ENCODE measurements at places on chromosomes 7 and 10.
A peak's percentile ranks its signal among the peaks of the same experiment; 100 is the strongest.

DNA sequence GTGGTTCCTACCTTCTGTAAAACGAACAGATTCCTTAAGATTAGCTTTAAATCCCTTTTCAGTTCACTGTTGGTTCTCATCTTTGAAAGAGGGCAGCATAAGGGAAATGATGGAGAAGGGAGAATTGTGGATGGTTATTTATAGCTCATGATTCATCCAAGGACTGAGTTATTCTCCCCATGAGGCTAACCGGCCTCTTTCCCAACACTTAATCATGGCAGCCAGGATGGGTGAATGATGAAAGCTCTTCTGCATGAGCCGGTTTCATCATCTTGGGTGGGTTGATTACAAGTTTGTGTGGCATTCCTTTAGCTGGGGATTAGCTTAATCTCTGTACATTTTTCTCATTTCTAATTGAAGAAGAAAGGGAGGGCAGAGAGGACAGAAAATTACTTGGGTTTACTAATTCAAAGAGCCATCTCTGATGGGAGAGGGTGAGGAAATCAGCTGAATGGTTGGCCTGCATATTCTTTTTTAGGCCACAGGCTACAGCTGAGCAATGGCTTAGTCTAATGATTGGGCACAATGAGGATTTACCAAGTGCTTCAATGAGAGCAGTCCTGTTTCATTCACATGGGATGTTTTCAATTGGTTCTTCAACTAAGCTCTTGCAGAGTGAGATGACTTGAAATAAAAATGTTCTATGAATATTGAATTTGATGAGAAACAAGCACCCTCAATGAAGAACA, 250.0 kb downstream of the BMPER start:
- DNase-seq = peak; percentile 27

- no peak for DNase-seq
Measured at GRCh38 chr10:123797813-123798212, 93.8 kb downstream of the CPXM2 start.

DNA sequence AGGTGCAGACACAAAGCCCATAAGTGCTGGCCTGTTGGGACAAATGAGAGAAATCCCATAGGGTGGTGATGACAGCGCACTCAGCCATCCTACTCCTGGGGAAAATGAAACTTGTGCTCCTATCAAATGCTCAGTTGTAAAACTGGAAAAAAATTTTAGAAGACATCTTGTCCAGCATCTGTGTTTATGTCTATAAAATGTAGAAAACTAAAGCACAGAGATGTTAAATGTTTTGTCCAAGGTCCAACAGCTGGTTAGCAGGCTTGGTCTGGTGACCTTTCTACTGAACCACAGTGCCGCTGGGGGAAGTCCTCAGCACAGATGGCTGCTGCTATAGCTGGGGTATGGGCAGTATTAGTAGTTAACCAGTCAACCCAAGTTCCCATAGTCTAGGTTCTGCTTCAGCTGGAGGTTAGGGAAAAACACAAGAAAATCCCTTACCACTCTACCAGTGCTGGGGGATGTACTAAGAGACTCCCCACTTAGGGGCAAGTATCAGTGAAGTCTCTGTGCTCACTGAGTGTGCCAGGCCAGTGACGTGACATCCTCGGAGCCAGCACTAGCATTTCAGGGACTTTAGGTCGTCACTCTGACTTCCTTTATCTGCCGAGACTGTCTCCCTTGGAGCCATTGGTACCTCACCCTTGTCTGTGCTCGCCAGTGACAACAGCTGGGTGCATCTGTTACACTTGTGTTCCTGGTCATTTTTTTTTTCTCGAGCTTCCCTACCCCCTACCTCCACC, 1.9 kb downstream of the TSPAN33 start:
- DNase-seq = no peak

DNA sequence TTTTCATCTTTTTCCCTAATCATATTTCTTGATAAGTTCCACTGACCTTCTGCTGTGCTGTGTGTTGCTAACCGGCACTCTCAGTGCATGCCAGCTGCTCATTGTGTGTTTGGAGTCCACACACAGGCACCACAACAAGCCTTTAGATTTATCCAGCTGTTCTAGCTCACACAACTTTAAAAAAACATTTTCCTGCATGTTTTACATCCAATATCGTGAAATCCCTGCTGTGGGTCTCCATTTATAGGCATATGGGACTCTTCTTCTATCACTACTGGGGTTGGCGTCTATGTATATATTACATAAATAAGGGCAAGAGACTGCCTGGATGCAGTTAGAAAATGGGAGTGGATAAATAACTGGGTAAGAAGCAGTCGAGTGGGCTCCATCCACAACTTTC, 183.6 kb upstream of the ADARB2 start:
- no peak for DNase-seq

DNA sequence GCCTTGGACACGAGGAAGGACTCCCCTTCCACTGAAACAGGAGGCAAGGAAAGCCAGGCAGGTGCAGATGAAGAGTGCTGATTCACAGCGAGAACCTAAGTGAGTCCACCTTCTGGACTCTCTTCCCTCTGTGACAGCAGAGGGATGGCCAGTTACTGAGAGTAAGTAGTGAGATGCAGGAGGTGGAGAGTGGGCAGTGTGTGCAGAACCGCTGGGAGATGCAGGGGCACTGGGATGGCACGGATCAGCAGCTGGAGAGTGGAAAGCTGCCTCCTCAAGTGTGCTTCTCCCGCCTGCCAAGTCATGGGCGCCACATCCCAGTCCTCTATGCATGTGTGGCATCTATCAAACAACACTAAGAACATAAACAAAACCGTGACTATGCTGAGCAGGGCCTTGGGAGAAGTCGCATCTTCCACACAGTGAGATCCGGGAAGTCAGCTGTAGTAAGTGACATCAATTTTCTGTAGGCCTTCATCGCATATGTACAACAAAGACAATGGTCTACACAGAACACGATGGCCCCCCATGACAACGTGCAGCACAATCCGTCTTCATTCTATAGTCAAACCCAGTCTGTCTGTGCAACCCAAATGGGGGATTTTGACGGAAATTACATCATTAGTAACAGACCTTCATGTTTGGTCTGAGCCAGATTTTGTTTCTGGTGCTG, 217.4 kb upstream of the KLF14 start:
- DNase-seq = no peak

- DNase-seq = no peak
Measured at GRCh38 chr7:102456327-102456726, 8.3 kb downstream of the ALKBH4 start.

- DNase-seq = no peak
Measured at GRCh38 chr7:74280985-74281384, 8.2 kb upstream of the CLIP2 start.

DNA sequence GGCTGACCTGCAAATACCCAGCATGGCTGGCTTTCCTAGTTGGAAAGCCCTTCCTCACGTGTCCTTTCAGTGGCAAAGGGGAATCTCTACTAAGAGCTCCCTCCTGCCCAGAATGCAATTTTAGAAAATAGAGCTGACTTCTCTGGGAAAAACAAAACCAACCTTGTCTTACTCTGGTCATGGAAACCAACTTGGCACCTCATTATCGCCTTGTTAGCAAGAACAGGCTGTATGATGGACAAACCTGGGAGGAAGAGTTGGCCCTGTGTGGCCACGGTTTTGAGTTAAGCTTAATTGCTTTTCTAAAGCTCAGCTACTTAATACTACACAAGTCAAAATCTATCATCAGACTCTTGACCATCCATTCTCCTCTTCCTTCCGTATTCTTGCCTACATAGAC, 94.1 kb upstream of the PDCD4 start:
- no peak for DNase-seq

GRCh38 chr10:88538048-88538447, 45.1 kb downstream of the RNLS start:
- no peak for DNase-seq

- DNase-seq = peak; percentile 19
Measured at GRCh38 chr10:121754666-121755065, 156.4 kb upstream of the FGFR2 start.

DNA sequence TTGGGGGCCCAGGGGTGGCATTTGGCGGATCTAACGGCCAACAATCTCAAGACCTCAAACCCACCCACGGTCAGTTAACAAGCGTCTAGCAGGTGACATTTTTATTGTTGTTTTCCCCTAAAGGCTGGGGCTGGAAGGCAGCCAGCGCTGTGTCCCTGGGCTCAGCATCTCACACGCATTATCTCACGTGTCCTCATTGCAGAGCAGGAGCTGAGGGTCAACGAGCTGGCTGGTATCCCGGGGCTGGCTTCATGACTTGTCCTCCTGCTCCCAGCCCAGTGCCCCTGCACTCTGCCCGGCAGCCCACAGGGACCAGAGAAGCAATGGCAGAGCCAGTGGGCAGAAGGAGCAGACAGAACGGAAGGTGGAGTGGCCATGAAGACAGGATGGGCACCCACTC, 54.4 kb upstream of the TMEM273 start:
- DNase-seq = no peak

GRCh38 chr7:105532709-105533460, 884 bp downstream of the RINT1 start:
- no peak for DNase-seq

DNA sequence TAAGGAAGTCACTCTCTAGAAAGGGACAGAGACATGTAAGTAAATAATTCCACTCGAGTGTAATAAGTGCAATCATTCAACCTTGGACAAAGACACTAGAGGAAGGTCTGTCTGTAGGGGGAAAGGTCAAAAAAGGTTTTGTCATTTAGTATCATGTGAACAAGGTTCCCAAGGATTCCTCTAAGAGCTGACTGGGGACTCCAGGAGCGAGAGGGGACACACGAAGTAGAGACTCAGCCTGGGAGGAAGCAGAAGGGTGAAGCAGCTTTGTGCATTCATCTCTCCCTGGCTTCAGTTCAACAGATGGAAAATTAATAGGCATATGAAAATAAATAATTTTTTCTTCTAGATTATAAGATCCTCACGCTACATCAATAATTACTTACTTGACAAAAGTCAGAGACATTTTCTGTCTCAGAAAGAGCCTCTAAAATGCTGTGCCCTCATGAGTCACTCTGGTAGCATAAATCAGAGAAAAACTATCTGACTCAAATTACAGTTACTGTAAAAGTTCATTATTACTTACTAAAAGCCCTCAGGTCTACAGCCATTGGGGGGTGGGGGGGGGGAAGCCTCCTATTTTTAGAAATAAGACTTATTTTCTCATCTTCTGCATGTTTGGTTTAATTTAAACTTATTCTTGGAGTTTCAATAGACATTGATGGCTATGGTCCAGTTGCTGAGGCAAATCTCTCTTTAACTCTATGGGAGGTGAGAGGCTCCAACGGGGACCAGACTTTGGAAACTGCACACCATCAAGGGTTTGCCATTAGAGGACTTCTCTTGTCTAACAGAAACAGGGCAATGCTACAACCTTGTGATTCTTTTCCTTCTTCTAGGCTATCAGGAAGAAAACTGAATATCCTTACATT, 275.1 kb upstream of the KLF14 start:
- DNase-seq = no peak

GRCh38 chr7:12139416-12139815, 71.7 kb upstream of the TMEM106B start:
- no peak for DNase-seq

DNA sequence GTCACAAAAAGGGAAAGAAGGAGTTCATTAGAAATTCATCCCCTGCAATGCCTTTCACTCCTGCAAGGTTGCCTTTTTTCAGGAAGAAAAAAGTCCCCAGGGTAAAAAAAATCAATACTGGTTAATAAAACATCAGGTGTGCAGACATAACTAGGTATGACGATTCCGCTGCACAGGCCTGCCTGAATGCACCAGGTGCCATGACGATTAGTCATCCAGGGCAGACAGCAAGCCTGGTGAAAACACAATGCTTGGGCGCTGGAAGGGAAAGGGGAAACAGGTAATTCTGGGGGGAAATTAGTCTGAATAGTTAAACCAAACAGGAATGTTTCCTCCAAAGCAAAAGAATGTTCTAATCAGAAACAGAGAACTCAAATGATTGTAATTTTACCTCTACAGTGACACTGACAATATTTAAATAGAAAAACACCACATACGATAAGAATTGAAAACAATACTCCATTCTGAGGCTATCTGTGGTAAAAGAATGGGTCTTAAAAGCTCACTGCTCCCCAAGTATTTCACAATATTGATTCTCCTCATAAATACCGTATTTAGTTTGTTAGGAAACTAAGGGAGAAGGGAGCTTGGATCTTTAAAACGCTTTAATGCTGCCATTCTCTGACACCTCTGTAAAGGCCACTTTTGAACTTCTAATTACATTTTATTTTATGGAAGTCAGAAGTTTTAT, 45.2 kb downstream of the VPS41 start:
- DNase-seq = peak; percentile 87

- no peak for DNase-seq
Measured at GRCh38 chr7:44107961-44108767, 4.0 kb downstream of the AEBP1 start.

DNA sequence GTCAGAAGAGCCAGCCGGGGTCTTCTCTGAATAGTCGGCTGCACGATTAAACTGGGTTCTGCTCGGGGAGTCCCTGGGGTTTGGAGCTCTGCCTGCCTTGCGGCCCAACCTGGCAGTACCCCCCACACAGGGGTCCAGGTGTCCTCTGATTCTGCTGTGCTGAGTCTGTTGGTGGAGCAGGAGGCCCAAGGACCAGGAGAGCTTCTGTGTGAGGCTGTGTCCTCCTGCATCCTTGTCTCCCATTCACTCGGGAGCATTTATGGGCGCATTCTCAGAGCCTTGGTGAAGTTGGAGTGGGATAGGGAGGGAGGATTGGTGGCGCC, 14.2 kb downstream of the INPP5A start:
- DNase-seq = no peak

- DNase-seq = no peak
Measured at GRCh38 chr10:51014680-51015389, 59.5 kb upstream of the PRKG1 start.

DNA sequence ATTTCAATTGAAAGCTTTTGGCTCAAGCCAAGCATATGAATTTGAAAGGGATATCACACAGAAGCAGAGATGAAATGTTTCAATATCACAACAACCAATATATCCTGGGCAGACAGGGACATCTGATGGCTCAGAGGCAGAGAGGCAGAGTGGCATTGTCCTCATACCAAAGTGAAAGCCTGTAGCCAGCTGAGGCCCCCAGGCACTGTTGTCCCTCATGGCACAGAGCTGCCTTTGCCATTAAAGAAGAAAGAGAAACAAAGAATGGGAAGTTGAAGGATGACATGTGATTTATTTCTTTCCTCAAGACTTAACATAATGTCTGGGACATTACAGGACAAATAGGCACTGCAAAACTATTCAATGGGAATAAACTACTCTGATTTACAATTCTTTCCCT, 504.3 kb upstream of the PCDH15 start:
- no peak for DNase-seq

- no peak for DNase-seq
Measured at GRCh38 chr7:22066522-22066921, 120.8 kb upstream of the CDCA7L start.

- no peak for DNase-seq
Measured at GRCh38 chr7:153943457-153943856, 108.7 kb upstream of the DPP6 start.

GRCh38 chr10:72170263-72170662, 45.5 kb upstream of the ANAPC16 start:
- DNase-seq = no peak

- DNase-seq = no peak
Measured at GRCh38 chr7:158409816-158410330, 177.8 kb downstream of the PTPRN2 start.

- DNase-seq = no peak
Measured at GRCh38 chr7:100896732-100897608, 1.3 kb upstream of the ACHE start.
